ENCODE measurements at places on chromosomes 4 and X.

DNA sequence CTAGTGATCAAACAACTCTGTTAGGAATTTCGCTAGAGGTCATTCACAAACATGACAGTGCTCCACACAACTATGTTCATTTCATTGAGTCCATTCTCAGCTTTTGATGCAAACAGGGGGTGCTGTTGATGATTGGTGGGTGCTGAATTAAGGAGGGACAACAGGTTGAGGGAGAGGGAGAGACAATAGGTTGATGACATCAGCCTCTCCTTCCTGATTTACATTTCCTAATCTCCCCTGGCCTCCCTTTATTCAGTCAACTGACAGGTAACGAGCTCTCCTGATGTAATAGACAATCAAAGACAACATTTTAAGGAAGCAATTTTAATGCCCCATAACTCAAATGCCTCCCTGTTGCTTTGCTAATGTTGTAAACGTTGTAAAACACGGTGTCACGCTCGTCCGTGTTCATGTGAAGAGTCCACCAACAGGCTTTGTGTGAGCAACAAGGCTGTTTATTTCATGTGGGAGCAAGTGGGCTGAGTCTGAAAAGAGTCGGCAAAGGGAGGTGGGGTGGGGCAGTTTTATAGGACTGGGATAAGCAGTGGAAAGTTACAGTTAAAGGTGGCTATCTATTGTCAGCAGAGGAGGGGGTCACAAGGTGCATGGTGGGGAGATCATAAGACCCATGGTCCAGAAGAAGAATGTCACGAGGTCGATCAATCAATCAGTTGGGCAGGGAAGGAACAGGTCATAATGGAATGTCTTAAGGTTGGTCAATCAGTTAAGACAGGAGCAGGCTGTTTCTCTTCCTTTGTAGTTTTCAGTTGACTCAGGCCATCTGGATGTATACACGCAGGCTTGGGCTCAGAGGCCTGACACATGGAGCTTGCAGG, 4.8 kb upstream of the GAR1 start:
- no peak for DNase-seq

DNA sequence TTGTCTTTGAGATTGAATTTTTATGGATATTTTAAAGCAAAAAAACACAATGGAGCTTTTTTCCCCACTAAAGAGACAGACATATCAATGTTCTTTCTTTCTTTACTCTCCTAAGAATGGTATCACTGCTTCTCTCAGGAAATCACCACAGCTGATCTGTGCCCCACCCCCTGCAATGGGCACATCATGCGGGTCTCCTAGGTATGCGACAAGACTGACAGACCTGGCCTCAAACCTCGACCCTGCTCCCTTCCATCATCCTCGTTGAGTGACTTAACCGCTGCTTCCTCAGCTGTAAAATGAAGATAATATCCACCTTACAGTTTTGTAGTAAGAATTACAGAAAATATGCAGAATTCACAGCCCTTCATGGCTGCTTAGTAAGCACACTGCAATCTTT, 58.3 kb downstream of the LEF1 start:
- no peak for DNase-seq

DNA sequence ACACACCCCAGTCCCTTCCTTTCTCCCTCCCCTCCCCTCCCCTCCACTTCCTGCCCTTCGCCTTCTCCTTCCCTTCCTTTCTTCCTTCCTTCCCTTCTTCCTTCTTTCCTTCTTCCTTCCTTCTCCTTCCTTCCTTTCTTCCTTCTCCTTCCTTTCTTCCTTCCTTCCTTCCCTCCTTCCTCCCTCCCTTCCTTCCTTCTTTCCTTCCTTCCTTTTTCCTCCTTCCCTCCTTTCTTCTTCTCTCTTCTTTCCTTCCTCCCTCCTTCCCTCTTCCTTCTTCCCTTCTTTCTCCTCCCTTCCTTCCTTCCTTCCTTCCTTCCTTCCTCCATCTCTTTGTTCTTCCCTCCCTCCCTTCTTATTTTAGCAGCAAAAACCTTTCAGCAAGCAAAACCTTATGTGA, 162.1 kb downstream of the EFNB1 start:
- DNase-seq: no peak

- no peak for DNase-seq
Measured at GRCh38 chr4:83831588-83831987, 295.7 kb downstream of the GPAT3 start.

- DNase-seq: no peak
Measured at GRCh38 chr4:159104694-159105414, 2.0 kb downstream of the RAPGEF2 start.

GRCh38 chr4:184074677-184075388, 142.8 kb downstream of the ENPP6 start:
- no peak for DNase-seq

DNA sequence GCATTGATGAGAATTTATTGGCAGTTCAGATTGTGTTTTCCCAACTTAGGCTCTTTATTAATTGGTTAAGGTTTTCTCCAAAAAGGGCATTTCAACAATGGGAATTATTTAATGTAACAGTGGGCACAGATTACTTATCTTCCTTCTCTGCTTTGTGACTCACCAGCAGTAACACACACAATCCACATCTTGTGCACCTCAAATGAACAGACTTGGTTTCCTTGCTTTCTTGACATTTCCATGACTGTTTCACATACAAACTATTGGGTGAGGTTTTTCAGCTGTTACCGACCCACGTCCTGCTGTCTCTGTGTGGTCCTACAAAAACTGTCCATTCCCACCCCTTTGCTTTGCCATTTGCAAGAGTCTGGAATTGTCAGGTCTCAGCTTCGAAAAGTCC, 38.1 kb downstream of the CCNI start:
- DNase-seq: no peak

- DNase-seq: no peak
Measured at GRCh38 chr4:53987761-53988171, 76.6 kb downstream of the CHIC2 start.

- DNase-seq: no peak
Measured at GRCh38 chrX:41389311-41389888, 55.4 kb downstream of the DDX3X start.
